ENCODE measurements at places on chromosomes 5 and 9.

- DNase-seq, result no peak
These were observed 185.9 kb downstream of the DMRT2 start for GRCh38 chr9:1236061-1236460.

DNA sequence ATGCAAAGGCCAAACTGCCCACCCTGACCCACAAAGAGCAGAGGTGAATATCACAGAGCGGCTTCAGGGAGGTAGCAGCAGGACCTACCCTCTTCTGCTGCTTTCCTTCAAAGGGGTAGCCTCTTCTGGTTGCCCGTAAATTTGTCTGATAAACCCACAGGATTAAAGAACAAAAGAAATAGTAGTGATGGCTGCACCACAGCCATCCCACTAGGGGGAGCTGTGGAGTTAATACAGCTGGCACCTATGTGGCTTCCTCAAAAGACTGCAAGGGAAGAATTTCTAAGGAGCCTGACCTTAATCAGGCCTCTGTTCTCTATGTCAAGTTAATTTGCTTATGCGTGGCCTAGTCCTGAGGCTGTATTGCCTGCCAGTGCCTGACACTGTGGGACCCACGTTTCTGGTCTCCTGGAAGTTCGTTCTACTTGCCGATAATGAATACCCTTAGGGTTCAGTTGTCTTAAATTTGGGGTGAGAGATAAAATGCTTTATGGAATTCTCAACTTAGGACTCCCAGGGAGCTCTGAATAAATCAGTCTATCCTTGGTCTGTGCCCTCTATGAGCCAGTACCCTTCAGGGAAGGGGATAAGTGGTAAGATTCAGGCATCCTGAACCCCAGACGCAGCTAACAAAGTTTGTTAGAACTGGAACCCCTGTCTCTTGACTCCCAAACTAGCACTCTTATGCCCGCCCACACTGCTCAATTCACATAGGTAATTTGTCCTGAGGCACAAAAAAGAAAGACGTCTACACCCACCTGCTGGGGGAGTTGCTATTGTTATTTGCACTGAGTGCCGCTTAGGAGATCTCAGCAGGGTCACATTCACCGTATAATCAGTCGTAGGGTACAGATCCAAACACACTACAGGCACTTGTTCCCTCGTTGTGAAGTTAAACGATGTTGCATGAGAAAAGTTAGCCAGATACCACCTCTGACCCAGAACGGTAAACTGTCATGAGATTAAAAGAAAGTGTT is 77.1 kb downstream of the SUSD1 start:
- DNase-seq, result peak; percentile 69

DNA sequence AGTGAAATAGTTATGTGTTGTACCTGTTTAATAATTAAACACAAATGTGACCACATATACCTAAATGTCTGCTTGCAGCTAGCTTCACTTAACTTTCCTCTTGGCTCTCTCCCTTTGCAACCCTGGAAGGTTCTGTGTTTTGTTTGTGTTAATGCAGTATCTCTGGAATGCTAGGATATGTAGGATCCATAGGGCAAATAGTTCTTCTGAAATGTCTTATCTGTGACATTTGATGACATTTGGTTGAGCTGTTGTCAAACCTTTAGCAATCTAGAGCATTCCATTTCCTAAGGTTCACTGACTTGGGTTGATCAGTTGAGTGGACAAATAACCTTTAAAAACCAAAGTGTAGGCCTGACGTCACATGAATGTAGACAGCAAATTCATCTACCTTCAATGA is 21.8 kb downstream of the CTNNA1 start:
- DNase-seq, result no peak

GRCh38 chr5:143733665-143734455 is 78.1 kb upstream of the HMHB1 start:
- DNase-seq, result no peak

DNA sequence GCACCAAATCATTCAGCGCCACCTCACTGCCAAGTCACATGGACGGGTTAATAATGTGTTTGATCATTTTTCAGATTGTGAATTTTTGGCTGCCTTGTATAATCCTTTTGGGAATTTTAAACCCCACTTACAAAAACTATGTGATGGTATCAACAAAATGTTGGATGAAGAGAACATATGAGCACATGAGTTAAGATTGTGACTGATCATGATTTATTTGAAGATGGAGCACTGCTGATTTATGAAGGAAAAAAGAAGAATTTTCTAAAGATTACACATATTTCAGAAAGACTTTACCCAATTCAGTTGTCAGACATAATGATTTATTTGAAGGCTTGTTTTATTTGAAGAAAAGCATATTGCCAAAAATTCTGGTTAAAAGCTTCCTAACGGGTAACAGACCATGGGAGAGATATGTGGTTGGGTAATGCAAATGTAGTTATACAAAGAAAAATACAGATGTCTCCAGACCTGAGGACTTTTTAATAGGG is 37.4 kb downstream of the TNFAIP8 start:
- no peak for DNase-seq

- no peak for DNase-seq
These were observed 801.0 kb downstream of the NR2F1-AS1 start for GRCh38 chr5:92780057-92780456.

DNA sequence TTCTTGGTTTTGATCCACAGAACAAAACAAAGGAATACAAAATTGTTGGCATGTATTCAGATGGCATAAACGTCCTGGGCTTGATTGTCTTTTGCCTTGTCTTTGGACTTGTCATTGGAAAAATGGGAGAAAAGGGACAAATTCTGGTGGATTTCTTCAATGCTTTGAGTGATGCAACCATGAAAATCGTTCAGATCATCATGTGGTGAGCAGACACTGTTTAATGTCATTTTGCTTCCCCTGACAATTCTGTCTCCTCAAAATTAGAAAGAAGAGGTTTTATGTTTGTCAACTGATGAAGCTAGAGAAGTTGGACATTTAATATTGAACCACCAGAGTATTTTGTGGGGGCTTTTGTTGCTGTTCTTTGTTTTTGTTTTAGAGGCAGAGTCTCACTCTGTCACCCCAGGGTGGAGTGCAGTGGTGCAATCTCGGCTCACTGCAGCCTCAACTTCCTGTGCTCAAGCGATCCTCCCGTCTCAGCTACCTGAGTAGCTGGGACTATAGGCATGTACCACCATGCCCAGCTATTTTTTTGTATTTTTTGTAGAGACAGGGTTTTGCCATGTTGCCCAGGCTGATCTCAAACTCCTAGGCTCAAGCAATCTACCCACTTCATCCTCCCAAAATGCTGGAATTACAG is 82.0 kb downstream of the SLC1A1 start:
- no peak for DNase-seq

DNA sequence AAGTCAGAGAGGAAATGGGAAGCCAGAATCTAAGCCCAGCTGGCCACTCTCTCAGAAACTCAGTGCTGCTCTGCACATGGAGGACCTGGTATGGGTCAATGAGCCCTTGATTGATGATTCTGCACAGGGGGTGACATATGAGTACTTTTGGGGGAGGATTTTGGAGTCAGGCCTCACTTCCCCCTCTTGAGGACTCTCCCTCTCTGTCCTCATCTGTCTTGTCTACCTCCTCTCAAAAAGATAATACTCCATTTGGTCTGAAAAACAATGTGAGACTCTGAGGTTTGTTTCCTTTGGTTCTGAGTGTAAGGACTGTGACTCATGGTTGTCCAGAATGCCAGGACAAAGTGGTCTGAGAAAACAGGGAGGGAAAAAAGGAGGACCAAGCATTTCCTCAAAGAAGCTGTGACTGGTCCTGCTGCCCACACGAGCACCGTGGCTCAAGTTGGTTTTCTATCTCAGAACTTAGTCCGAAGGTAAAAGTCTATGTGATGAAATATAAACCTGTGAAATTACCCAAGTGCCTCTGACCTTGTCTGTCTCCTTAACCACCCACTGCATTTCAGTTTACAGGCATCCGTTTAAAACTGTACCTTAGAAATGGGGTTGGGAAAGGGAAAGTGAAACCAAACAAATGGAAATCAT is 11.1 kb downstream of the TTC39B start:
- no peak for DNase-seq

DNA sequence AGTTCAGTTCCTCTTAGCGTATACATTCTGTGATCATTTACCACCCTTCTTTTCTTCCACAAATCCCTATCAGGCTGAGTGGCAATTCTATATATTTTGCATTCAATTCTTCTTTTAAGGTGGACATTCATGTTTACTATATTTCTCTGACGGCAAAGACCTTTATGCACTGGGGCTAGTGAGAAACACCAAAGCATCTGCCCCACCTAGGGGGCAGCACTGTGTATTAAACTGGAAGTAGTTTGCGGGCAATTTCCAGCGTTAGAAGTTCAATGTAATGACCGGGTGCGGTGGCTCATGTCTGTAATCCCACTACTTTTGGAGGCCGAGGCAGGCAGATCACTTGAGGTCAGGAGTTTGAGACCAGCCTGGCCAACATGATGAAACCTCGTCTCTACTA is 27.9 kb upstream of the FBXL7 start:
- DNase-seq, result no peak
